ENCODE measurements at places on chromosomes 11 and 22.

DNA sequence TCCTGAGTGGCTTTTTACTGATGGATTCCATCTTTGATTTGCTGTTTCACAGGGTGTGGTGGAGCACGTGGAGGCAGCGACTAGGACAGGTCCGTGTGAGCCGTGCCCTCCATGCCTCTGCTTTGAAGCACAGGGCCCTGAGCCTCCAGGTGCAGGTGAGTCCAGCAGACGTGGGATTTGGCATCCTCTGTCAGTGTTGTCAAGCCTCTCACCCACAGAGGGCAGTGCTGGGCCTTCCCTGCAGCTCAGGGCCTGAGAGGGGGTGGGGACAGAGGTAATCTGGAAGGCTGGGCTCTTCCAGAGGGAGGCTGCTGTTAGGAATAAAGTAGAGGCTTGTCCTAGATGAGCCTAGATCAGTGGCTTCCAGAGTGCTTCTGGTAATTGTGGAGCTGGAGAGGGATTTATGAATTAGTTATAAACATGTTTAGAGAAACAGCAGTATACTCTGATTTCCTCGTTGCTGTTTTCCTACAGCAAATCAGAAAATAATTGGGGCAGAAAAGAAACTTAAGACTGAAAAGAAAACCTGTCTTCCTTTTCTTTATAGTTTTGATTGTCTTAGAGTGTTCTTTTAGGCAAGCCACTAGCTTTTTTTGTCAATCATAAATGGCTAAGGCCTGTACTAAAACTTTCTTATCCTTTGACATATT, 65.0 kb downstream of the SFI1 start:
- peak; percentile 82 for DNase-seq

GRCh38 chr11:119099711-119100110, 1.9 kb downstream of the DPAGT1 start:
- no peak for DNase-seq

GRCh38 chr11:12128301-12128751, 17.9 kb downstream of the MICAL2 start:
- no peak for DNase-seq

DNA sequence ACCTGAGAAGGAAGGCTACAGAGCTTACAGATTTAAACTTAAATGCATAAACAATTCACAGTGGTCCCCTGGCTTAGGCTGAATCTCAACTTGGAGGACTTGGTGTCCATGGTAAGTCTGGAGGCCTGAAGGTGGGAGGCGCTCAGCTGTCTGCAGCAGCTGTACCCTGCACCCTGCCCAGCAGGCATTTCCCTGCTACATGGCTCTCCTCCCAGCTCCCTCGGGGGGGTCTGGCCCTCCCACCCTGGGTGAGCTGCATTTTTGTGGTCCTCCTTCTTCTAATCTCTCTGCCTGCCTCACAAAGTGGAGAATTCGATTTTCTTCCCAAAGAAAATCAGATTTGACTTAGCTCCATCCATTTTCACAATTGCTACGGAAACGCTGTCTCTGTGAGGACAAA, 273.2 kb downstream of the KIRREL3 start:
- no peak for DNase-seq

DNA sequence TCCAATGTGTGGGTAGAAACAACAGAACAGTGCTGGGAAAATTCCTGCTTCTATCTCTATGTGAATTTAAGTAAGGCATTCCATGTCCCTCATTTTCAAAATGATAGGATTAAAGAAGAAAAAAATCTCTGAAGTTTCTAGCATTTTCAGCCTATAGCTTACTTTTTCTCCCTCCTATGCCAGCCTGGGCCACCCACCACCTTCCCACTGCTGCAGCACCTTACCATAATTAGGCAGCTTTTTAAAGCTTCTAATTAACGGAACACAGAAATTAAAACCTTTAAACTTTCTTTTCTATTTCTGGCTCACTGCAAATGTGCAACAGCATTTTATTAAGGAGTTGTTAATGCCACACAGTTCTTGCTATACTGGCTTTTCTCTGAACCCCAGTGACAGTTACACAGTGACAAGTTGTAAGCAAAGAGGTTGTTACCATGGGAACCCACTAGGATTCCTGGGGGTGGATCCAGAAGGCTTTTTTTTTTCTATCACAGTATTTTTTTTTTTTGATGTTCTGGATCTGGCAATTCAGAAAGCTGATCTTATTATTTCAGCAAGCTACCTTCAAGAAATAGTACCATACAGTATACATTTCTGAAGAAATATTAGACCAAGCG, 20.2 kb downstream of the CELF1 start:
- DNase-seq: no peak

DNA sequence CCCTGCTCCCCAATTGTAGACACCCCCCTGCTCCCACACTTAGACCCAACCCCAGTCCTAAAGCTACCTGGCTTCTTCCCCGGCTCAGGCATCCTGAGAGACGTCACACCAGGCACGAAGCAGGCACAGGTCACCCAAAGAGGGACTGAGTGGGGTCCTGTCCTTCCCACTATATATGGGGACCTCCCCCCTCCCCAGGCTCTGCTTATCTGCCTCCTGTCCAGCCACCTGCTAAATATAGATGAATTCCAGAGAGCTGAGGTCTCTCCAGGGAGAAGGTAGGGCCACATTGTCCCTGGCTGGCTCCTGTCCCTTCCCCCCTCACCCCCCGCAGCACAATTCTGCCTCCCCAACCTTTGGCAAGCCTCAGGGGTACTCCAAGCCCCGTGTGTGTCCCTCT, at the start of gene MYBPC3:
Gene MYBPC3, minus strand, starts transcription at position 147 of the 400 bp plus-strand sequence. Its CDS starts 55 bp downstream, at position 92.
- DNase-seq: no peak

GRCh38 chr22:47046411-47047065, 284.1 kb downstream of the TBC1D22A start:
- DNase-seq: no peak

DNA sequence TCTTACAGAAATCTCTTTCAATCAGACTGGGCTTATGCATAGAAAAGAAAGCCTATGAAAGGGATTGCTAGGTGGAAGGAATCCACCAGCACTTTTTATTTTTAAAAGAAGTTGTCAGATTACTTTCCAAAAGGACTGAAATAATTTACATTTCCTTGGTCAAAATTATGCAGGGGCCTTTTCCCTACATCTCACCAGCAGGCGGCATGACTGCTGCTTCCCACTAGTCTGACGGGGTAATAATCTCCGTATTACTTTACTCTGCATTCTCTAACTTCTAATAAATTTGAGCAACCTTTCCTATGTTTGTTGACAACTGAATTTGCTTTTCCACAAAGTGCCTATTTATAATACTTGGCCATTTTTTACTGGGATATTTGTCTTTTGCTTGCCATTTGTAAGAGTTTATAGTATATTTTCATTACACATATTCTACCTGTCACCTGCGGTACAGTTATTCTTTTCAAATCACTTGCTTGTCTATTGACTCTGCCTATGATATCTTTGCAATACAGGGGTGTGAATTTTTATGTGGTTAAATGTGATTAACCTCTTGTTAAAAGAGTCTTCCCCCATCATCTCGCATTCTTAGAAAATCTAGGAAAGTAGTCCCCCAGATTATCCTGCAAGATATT, 51.9 kb upstream of the USP47 start:
- no peak for DNase-seq

GRCh38 chr22:27685970-27686369, 115.6 kb downstream of the MN1 start:
- DNase-seq: no peak

DNA sequence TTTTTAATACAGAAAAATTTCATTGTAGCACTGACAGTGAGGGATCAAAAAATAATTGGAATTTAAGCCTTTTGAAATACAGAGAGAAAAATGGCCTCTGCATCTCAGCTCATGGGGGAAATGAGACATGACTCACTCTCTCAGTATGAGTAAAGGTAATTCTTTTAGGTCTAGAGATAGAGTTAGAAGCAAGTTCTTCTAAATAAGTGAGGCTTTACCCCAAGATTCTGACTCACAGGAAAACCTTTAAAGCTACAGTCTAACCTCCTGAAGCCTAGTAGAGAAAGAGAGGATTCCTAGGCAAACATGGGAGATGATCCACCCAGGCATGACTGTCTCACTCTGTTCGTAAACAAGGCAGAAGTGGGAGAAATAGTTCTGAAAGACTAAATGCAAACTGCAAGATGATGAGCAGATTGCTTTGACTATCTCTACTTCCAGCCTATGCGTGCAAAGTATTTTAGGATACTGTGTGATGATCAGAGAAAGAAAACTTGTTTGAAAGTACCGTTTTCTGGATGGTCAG, 1003.3 kb upstream of the CCDC90B start:
- DNase-seq: no peak

GRCh38 chr22:35742342-35743100, 24.8 kb downstream of the APOL5 start:
- no peak for DNase-seq

GRCh38 chr22:38070250-38070921, 13.2 kb downstream of the PICK1 start:
- peak; percentile 42 for DNase-seq

DNA sequence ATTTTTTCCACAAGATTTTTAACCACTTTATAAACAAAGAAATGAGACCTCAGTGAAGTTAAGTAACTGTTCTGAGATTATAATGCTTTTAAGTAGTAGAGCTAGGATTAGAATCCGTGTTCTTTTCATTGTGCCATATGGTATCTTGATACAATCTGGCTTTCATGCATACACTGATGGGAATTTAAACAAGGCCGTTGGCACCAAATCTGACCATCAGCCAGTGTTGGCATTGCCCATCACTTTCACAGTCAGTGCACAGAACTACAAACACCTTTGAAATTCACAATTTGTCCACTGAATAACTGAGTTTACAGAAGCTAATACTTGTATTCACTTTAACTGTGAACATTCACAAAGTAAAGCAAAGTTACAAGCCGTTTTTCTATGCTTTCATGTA, 1228.0 kb downstream of the TBC1D22A start:
- DNase-seq: no peak

GRCh38 chr11:45664376-45665205, 831 bp downstream of the CHST1 start:
- no peak for DNase-seq

DNA sequence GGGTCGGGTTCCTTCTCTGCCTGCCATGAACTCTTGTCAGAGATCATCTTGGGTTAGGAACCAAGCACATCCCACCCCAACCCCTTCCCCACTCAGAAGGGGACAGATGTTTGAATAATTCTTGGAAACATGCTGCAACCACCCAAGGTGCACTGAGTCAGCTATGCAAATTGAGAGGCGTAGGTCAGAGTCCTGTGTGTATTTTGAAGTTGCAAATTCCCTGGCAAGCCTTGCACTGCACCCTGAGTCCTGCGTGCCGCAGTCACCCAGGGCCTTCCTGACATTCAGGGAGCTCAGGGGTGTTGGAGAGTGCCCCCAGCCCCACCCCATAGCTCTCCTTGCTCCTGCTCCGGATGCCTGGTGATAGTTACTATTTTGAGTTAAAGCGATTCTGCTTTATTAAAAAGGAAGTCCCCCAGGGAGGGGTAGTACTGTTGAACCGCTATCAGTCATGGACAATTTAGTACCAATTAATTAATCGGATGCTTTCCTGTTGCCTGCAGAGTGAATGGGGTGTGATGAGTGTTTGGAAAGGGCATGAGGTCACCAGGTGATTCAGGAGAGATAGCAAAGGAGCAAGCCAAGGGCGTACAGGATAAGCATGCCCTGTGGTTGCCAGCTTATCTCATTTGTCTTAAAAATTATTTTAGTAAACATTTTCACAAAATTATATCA, 123.7 kb downstream of the GRIK4 start:
- DNase-seq: no peak

DNA sequence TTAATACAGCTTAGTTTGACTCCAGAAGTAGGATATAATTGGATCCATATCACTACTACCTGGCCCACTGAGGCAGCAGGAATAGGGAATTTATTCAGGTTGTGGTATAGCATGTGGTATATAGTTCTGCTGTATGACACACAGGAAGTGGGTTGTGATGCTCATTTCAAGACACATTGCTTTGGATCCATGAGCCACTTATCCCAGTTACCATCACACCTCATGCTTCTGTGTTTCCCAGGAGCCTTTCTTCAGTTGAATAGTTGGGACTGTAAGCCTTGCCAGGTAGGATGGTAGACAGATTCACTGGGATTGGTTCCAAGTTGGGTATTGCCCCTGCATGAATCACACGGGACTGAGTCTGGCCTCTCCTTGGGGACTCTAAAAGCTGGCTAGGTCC, 9.9 kb upstream of the SLC37A2 start:
- DNase-seq: no peak

DNA sequence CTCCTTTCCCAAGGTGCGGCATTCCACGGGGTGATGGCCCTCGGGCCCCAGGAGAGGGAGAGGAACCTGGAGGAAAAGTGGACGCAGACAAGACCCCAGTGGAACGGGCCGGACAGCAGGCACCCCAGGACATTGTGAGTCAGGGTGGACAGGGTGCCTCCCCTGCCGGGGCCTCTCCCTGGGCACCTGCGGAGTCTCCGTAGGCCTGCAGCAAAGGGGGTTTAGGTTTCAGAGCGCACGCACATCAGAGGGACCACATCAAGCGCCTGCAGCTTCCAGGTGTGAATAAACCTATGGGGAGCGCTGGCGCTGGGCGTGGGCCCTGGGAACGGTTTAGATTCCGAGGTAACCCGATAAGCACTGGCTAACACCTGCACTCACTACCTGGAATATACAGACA, 22.7 kb upstream of the FGF19 start:
- no peak for DNase-seq

DNA sequence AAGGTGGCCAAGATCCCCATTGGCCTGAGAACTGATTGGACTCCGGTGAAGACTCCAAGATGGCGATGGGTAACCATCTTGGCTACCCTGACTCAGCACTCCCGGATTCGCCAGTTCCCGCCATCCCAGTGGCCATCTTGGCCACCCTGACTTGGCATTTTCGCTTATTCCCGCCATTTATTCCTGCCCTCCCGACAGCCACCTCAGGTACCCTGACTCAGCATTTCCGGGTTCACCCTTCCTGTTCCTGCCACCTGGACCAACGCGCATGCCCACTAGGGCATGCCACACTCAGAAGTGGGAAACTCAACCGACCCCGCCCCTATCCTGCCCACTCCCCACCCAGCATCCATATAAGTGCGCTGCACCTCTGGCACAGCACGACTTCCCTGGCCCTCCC, 7.8 kb downstream of the OR8K5 start:
- DNase-seq: no peak

- no peak for DNase-seq
Measured at GRCh38 chr11:113504586-113504985, 29.4 kb upstream of the DRD2 start.

DNA sequence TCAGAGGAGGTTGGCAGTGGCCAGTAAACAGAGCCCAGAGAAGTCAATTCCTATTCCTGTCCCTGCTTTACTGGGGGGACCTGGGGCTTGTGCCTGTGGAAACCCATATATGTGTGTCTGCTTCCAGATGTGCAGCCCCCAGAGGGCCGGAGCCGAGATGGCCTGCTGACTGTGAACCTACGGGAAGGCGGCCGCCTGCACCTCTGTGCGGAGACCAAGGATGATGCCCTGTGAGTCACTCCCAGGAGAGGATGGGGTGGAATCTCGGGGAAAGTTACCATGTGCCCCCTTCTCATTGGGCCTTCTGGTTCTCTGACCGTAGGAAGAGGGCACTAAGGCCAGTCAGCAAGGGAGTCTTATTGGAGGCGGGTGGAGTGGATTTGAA, 5.3 kb downstream of the PLEKHB1 start:
- no peak for DNase-seq

DNA sequence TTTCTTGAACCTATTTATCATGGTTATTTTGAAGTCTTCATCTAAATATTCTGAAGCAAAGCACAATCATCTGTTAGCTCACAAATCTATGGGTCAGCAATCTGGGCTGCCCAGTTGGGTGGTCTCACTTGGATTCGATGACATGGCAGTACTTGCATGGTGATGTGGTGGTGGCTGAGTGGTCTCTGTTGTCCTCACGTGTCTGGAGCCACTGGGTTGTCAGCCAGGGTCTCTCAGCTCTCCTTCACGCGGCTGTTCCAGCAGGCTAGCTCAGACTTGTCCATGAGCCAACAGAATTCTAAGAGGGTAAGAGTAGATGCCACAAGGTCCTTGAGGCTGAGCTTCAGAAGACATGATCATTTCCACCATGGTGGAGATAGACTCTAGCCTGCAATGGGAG, 66.4 kb upstream of the KCNQ1OT1 start:
- DNase-seq: peak; percentile 20
